ENCODE measurements at places on chromosomes 6 and 20. TPM values are rescaled to one million over a fixed set of nuclear protein-coding genes. Genes with fewer than 3 reads are reported as not detected.
A peak's percentile ranks its signal among the peaks of the same experiment; 100 is the strongest.

- no peaks in the 10 kb centered on the region for H3K27me3 ChIP-seq
- H3K4me3 ChIP-seq: no peak overlapping the region
- peaks cover 3% of the 10 kb centered on the region for H3K4me1 ChIP-seq
- H3K27ac ChIP-seq: no peak overlapping the region
- no peaks in the 10 kb centered on the region for H3K36me3 ChIP-seq
- peak; percentile 68 for DNase-seq
Observed at GRCh38 chr20:54228841-54229240, 21.0 kb downstream of the PFDN4 start.

DNA sequence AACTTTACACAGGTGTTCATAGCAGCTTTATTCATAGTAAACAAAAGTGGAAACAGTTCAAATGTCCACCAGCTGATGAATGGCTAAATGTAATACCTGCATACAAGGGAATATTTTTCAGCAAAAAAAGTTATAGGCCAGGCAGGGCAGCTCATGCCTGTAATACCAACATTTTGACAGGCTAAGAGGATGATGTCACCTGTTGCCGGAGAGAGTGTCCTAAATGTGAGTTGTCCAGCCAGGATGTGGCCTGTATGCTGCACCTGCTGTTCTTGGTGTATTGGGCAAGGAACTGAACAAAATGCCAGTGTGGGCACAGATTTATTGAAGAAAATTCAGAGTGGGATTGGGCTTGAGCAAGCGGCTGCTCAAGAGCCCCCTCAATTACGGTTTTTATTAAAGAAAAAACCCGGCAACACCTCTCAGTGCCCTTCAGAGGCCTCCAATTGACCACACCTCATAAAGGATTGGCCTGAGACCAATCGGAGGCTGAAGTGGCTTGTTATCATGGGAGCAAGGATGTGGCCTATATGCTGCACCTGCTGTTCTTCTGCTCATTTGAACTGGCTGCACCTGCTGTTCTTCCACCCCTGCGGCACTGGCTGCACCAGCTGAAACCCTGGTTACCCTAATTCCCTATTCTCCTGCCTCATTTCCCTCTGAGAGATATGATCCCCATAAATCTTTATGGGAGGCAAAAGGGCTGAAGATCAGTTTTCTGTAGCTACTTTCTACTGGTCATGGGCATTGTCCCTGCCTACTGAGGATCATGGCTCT, 164.3 kb upstream of the PROKR2 start:
- H3K4me1 ChIP-seq: no peaks in the 10 kb centered on the region
- H3K27me3 ChIP-seq: peaks cover 63% of the 10 kb centered on the region
- DNase-seq: peak; percentile 13
- no peak overlapping the region for H3K4me3 ChIP-seq

- no peaks in the 10 kb centered on the region for H3K36me3 ChIP-seq
- DNase-seq: no peak
- peaks cover 8% of the 10 kb centered on the region for H3K4me1 ChIP-seq
- no peak overlapping the region for H3K4me3 ChIP-seq
- no peaks in the 10 kb centered on the region for H3K27me3 ChIP-seq
Observed at GRCh38 chr6:25326960-25327359, 47.8 kb downstream of the CARMIL1 start.

DNA sequence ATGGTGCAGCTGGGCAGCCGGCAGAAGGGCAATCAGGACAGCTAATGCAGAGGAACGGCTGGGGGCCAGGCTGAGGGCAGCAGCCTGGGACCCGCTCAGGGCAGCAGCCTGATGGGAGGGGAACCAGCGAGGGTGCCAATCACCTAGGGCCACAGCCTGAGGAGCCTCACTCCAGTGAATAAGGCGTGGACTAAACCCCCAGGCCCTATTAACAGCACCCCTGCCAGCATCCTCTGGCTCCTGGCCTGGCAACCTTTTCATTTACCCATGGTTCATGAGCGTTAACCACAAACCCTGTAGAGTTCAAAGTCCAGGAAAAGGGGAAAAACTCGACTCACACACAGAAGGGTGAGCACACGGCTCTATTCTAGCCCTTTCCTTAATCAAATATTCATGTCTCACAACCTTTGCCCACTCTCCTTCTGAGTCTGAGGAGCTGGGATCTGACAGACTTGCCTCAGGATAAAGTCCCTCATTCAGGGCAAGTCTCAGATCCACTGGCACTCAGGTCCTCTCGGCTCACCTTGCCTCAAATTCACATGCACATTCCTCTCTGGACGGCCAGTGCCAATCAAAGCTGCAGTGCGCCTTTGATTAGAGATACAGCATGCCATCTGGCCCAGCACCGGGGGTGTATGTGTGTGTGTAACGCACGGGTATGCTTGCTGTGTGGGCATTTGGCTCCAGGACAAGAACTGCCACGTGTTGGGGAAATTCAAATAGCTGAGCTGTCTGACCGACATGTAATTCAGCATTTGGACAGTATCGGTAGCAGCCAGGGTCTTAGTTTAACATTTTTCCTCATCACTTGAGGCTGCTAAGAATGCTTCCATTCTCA, 86.9 kb upstream of the TRAF3IP2 start:
- no peaks in the 10 kb centered on the region for H3K27me3 ChIP-seq
- H3K36me3 ChIP-seq: no peaks in the 10 kb centered on the region
- no peak overlapping the region for H3K4me3 ChIP-seq
- H3K27ac ChIP-seq: no peak overlapping the region
- no peaks in the 10 kb centered on the region for H3K4me1 ChIP-seq

DNA sequence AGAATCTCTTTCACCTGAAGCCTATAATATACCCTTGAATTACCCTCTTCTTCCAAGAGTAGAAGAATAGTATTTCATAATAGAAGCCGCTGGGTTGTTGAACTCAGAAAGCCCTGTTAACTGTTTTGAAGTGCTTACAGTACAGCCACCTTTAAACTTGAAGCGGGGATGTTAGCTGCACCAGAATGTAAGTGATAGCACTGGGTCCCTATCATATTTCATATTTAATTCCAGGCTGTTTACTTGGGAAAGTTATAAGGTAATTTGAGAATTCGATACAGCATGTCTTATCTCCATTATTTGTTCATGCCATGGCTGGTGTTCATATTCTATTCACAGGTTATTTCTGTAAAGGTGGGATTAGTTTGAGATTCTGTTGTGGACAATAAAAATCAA, 63.5 kb upstream of the VSTM2L start:
- peaks cover 13% of the 10 kb centered on the region for H3K36me3 ChIP-seq
- DNase-seq: no peak
- H3K4me3 ChIP-seq: no peak overlapping the region
- no peaks in the 10 kb centered on the region for H3K27me3 ChIP-seq

- peaks cover 59% of the 10 kb centered on the region for H3K27me3 ChIP-seq
- no peaks in the 10 kb centered on the region for H3K4me1 ChIP-seq
- no peak overlapping the region for H3K27ac ChIP-seq
- no peak overlapping the region for H3K4me3 ChIP-seq
Observed at GRCh38 chr20:9877932-9878495, 39.1 kb upstream of the PAK5 start.

DNA sequence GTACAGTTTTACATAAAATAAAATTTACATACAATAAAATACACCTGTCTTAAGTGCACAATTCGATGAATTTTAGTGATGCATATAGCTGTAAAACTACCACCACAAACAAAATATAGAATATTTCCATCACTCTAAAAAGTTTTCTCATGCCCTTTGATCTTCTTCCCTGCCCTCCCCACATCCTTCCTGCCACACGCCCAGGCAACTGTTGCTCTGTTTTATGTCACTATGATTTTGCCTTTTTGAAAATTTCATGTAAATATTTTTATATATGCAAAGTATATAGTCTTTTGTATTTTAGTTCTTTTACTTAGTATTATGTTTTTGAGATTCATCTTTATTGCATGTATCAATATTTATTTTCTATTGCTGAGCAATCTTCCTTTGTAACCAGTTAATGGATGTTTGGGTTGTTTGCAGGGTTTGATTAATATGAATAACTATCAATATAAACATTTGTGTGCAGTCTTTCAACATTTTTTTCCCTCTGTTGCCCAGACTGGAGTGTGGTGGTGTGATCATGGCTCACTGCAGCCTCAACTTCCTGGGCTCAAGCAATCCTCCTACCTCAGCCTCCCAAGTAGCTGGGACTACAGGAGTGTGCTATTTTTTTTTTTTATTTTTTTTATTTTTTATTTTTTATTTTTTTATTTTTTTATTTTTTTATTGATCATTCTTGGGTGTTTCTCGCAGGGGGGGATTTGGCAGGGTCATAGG, 23.8 kb upstream of the SAMHD1 start:
- no peak overlapping the region for H3K27ac ChIP-seq
- H3K36me3 ChIP-seq: no peaks in the 10 kb centered on the region
- DNase-seq: no peak
- no peaks in the 10 kb centered on the region for H3K4me1 ChIP-seq
- no peaks in the 10 kb centered on the region for H3K27me3 ChIP-seq

- no peaks in the 10 kb centered on the region for H3K27me3 ChIP-seq
- no peak for DNase-seq
- H3K4me3 ChIP-seq: no peak overlapping the region
- H3K27ac ChIP-seq: no peak overlapping the region
Observed at GRCh38 chr20:31568773-31569162, 36.3 kb upstream of the ID1 start.

Gene EXOC2
- 24.8 TPM for total RNA-seq

DNA sequence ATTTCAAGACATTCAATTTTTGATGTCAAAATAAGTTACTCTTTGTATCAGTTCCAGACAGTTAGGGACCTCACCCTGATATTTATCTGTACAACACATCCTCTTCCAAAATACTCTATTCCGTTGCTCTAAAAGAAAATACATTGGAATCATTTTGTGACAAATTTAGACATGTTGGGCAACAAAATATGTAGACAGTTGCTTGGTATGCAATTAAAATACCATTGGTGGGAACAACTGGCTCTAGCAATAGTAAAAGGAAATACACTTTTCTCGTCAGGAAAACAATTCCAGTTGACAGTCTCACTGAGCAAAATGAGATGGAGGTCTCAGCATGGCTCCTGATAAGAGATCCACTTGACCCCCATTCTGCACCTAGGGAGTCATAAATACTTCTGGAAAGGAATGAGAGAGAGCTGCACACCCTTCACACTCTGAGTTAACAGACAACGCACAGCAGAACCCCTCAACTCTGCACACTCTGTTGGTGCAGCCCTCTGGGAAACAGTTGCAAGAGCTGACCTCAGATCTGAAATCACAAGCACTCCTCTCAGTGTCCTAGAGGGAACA, 171.3 kb upstream of the NT5E start:
- H3K4me3 ChIP-seq: no peak overlapping the region
- peaks cover 7% of the 10 kb centered on the region for H3K4me1 ChIP-seq
- no peaks in the 10 kb centered on the region for H3K27me3 ChIP-seq

Gene BTBD9
- 4.3 TPM for total RNA-seq

DNA sequence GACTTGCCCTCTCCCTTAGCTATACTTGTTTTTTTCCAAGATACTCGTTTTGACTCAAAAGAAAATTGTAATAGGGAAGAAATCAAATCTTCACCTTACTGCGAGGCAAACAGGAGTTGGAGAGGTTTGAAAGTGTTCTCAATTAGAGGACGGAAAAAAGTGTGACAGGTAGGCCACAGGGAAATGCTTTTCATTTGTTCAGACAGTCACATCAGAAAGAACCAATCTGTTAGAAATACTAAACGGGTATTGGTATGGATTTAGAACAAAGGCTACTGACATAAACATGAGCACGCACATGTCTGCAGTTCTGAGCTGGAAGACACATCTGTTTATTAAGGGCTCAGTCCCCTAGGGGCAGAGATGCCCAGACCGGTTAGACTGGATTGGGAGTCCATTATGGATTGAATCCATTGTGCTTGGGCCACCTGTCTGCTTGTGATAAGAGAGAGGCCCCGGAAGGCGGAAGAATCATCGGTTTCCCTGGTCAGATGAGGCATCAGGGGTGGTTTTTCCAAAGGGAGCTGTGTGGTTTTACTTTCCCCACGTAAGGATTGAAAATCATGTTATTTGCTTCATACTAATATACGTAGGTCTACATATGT, 220.9 kb upstream of the MYLIP start:
- H3K27me3 ChIP-seq: no peaks in the 10 kb centered on the region
- peak overlapping the region; percentile 86 for H3K27ac ChIP-seq
- H3K4me1 ChIP-seq: peaks cover 20% of the 10 kb centered on the region
- DNase-seq: peak; percentile 92
- H3K4me3 ChIP-seq: peak overlapping the region; percentile 5

DNA sequence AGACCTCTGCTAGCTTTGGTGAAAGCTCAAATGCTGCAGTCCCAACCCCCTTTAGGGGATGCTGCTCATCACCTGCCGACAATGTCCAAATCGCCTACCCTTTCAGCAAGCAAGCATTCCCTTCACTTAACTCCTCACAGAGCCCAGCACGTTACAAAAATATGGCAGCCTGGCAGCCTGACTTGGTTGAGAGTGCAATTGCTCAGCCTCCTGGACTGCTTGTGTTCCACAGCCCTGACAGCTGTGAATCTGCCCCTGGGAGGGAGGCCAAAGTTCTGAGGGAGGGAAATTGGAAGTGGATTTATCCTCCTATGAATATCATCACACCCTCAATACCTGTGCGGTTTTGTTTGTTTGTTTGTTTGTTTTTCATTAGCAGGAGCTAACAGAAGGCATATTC, 231.0 kb downstream of the HIVEP2 start:
- H3K27me3 ChIP-seq: no peaks in the 10 kb centered on the region
- no peaks in the 10 kb centered on the region for H3K4me1 ChIP-seq
- no peak overlapping the region for H3K27ac ChIP-seq
- no peak overlapping the region for H3K4me3 ChIP-seq

Gene LAMP5
- not detected for total RNA-seq

DNA sequence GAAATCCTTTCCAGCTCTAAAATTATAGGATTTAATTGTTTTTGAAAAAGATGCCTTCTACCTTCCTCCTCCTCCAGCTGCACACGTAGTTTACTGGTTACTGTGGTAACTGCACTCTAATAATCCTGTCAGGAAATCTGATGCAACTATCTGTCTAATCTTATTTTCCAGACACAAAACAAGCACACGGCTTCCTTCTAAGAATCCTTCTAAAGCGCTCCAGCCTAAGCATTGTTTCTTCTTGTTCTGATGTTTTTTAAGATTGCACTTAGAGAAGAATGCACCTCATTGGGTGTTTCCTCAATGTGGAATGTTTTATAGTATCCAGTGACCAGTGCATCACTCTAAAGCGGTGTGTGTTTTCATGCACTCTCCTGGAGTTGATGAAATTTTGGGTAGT, 63.6 kb downstream of the CARMIL1 start:
- no peak overlapping the region for H3K4me3 ChIP-seq
- no peak overlapping the region for H3K27ac ChIP-seq
- no peaks in the 10 kb centered on the region for H3K4me1 ChIP-seq
- DNase-seq: no peak

Gene COL9A1
- total RNA-seq: not detected
